NCI-H460 (cell line): ENCODE measurements at places on chromosomes 6 and 20. TPM values are rescaled to one million over a fixed set of nuclear protein-coding genes. Genes with fewer than 3 reads are reported as not detected.

- DNase-seq = no peak
Observed at GRCh38 chr6:158414851-158415262, 102.6 kb downstream of the TULP4 start.

GRCh38 chr6:56951049-56951831, 3.7 kb upstream of the BEND6 start:
- no peak for DNase-seq

- DNase-seq = no peak
Observed at GRCh38 chr6:108874470-108875160, 26.4 kb downstream of the ARMC2 start.

The CNPY3 gene
- 25.7 and 29.8 TPM in 2 replicates for total RNA-seq

DNA sequence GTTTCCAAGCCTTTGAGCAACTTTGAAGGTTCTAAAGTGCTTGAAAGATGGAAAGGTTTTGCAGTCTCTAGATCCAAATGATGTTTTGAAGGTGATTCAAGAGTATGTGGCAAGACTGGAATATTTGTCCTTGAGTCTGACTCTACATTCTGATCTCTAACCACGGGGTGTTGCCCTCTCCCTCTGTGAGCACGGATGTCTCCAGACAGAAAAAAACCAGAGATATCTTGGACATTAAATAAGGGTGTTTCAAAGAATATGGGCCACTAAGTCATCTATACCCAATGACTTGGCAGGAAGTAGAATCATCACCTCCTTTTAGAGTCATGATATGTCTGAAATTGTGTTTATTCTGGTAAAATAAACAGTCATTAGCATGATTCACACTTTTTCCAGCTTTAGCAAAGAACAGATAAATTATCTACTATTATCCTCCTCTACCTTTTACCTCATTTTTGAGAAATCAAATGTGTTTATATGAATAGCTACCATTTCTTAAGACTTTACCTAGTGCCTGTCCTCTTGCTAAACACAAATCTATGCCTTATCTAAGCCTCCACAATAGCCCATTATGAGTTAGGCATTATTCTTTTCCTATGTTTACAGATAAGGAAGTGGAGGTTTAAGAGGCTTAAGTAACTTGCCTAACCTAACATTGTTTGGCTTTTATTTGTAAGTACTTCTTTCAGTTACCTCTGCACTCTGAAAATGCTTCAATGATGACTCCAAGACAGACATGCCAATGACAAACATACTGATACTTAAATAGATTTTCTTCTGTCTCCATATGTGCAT, 384.4 kb downstream of the BMP2 start:
- no peak for DNase-seq

GRCh38 chr6:21826023-21826422, 232.5 kb downstream of the SOX4 start:
- no peak for DNase-seq

DNA sequence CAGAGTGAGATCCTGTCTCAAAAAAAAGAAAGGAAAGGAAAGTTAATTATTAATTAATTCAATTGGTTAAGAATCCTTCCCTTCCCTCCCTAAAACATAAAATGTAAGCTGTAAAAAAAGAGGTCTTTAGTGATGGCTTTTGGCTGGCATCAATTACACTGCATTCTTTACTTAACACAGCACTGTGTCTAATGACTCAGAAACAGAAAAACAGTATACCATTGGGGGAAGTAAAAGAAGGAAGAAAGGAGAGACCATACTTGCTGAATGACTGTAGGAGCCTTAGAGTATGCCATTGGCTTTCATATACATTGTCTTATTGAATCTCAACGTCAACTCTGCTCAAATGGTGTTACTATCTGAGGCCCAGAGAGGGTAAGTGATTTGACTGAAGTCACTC, 18.3 kb upstream of the CITED2 start:
- no peak for DNase-seq

The MUC22 gene
- total RNA-seq = not detected in 2 replicates

The PGC gene
- total RNA-seq = not detected in 2 replicates

- no peak for DNase-seq
Observed at GRCh38 chr6:149076355-149076734, 241.2 kb upstream of the TAB2 start.

GRCh38 chr6:149766156-149766769, 16.7 kb downstream of the PCMT1 start:
- DNase-seq = no peak

DNA sequence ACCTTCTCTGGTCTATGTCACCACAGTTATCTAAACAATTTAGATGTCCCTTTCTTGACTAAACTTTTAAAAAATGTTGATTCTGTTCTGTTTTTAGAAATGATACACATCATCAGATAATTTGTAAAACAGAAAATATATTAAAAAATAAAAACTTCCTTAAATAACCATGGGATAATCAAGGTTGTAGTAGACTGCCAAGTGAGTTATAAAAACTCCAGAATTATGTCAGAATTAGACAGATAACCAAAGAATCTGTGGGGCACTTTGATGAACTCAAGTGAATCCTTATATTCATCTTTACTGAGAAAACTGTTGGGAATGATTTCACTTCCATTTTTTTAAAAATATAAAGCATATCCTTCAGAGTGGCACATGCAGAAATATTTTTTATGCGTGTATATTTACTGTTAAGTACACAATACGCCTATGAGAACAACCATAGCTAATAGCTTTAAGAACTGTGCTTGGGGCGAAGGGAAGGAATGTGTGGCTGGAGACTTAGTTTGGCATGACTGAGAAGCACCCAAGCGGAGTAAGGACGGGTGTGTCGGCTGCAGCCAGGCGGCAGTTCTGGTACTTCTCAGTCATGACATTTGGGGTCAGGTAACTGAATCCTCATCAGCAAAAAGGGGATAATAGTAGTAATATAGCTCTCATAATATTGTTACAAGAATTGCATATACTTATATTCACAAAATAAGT, 604.7 kb upstream of the CITED2 start:
- no peak for DNase-seq

The ZC3H12D gene
- total RNA-seq = 0.02 TPM in 1 of 2 replicates, not detected in the other

DNA sequence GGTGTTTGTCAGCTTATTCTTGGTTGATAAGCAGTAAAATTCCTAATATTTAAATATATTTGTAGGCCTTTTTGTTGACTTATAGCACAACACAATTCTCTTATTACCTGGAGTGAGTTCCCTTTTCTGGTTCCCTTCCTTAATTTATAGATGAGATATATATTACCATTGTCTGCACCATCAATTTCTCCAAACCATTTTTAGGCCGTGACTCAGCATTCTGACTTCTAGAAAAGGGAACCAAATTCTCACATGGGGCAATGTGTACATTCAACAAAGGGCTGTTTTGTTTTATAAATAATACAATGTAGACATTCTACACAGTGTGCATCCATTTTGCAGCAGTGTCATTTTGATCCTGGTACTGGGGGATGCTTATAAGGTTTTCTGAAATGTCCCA, 52.8 kb downstream of the NCOA7 start:
- no peak for DNase-seq
